ENCODE measurements at places on chromosomes 5 and 9. TPM values are rescaled to one million over a fixed set of nuclear protein-coding genes. Genes with fewer than 3 reads are reported as not detected.

DNA sequence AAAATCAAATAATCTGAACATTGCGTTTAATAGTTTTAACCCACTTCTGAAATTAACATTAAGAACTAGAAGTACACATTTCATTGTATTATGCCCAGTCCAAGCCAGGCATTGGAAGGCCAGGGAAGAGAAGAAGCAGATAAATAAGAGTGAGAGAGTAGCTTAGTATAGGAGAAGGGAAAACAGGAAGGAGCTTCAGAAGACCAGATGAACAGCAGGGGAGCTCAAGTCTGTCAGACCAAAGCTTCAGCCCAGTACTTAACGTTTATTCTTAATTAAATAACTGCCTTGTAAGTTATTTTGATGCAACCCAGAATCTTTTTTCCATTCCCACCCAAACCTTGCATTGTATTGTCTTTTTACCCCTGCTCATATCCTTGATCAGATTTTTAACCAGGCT lies 11.5 kb upstream of the FAM120AOS start:
- no peak for DNase-seq

DNA sequence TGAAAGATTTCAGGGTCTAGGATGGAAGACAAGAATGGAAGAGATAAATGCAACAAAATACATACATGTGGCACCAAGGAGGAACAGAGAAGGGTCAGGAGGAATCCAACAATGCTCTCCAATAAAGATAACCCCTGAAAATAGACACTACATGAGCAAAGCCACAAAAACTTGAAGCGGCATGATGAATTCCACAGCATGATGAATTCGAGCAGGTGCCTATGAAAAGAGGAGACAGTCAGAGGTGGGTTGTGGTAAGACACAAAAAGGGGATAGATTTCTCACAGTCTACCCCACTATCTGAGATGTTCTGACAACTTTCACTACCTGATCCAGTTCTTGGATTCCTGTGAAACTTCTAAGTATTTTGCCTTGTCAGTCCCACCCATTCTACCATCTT lies 81.5 kb upstream of the PAPPA start:
- DNase-seq: no peak

MYMK gene
- polyA plus RNA-seq: not detected

GABRG2 gene
- polyA plus RNA-seq: not detected

MYOT gene
- 13.1 TPM for polyA plus RNA-seq

All from right cardiac atrium (tissue), 5 donors.